ENCODE measurements at places on chromosomes 7 and 10.

DNA sequence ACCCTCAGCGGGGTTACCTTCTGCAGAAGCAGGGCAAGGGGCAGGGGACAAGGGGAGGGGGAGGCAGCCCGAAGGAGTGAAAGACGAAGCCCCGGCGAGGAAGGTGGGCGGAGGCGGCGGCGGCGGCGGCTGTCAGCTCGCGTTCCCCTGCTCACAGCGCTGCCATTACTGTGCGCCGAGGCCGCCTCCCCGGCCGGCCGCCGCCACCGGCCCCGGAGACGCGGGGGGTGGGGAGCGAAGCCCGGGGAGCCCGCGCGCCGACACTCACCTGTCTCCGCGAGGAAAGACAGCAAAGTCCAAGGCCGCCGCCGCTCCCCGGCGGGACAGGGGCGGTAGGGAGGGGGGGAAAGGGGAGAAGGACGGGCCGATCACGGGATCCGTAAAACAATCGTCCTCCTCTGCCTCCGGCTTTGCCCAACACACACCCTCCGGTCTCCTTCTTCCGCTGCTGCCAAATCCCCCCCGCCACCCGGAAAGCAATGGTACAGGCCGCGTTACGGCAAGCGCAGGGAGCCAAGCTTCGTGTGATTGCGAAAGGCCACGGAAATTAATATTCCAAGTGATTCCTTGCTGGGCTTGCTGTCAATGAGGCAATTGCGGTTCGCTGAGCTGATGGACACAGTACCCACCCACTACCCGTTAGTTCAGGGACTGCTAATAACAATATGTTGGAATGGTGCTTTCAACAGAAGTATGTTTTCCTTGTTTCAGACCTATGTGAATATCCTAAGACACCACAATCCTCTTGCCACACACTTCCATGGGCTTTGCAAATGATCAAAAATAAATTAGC lies at the start of gene CUL2:
TSS of gene CUL2 (minus strand) at position 180 of the 793 bp plus-strand sequence. CDS start 19,024 bp downstream, outside the sequence.
- peak; percentile 89 for DNase-seq

DNA sequence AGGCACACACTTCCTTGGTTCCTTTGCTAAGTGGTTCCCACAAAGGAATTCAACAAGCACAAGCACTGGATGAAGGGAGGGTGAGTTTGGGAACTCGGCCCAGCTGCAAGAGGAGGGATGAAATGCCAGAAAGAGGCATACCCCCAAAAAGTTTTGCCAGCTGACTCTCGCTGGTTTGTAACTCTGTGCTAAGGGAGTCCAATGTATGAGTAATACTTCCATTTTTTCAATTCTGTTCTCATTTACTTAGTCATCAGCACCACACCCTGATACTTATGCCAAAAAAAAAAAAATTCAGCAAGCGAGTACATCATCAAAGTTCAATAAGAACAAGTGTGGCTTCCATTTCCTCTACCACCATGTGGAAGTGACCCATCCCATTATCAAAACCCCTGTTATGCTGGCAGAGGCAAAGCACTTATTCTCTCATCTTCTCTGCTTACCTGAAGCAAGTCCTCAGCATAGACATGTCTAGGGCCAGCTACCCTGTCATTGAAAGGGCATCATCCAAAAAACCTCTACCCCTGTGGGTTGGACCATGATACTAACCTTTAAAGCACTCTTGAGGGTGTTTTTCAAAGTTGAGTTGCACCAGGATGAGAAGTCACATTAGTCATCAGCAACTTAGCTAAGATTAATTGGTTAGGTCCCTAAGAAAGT lies 6.9 kb upstream of the HYCC1 start:
- no peak for DNase-seq

GRCh38 chr7:101819183-101819582 lies 1.8 kb downstream of the CUX1 start:
- no peak for DNase-seq

GRCh38 chr7:149473251-149473650 lies 12.4 kb upstream of the ZNF777 start:
- DNase-seq = no peak

DNA sequence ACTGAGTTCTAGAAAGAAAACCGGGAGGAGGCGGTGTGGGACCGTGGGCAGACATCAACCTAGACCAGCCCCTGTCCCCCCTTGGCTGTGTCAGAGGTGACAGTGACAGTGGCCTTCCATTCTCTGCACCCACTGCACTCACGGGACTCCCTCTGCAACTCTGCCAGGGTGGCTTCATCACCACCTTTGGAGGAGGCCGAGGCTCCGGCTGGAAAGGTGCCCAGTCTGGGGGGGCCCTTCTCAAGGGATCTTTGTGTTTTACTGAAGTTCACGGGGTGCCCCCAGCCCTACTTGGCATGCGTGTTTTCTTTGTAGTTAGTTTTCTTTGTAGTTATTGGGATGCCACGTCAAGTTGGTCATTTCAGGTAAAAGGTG lies 417.6 kb downstream of the DNAJB6 start:
- DNase-seq = no peak

- DNase-seq = no peak
Observed at GRCh38 chr10:60714233-60714632, 64.0 kb upstream of the CDK1 start.

DNA sequence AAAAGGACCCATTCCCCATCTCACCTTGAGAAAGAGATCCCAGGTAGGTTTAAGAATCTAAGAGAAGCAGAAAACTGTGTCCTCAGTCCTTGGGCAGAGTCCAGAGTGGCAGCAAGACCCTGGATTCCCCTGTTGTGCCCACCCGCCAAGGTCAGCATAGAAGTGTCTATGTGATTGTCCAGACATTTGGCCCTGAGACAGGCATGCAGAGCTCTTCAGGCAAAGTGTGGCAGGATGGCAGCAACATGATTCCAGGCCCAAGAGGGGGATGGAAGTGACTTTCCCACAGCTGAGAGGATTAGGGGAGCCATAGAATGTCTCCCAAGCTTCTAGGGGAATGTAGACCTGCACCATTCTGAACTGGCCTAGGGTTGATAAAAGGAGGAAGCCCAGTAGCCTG lies 39.1 kb upstream of the OPALIN start:
- no peak for DNase-seq

DNA sequence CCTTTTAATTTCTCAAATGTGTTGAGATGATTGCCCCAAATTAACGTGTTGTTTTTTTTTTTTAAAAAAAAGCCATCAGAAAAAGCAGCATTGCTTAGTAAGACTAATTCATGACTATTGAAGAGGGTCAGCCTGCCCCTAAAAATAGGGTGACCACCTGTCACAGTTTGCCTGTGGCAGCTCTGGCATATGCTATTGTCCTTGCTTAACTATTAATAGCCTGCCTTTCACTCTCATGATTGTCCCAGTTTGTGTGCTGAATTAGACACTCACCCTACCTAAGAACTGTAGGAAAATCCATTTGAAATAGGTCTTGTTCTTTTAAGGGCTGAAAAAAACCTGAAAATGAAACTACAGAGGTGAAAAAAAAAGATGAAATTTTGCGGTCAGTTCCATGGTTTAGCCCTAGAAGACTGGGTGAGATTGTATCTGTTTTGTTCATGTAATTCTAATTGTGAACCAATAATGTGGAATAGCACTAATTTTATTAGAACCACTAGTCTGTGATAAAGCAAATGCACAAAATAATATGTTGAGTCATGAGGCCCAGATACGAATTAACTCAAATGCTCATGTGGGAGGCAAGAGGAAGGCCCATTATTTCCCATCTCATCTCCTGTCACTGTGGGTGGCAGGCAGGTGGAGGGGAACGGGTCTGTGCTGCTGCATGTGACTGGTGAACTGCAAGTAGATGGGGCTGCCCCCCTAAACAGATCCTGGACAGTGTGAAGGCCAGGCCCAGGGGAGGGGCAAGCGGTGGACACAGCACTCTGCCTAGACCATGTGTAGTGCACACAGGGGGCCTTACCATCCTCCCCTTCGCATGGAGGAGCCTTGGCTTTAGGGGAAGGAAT lies 265.4 kb upstream of the NFE2L3 start:
- no peak for DNase-seq

GRCh38 chr7:147081117-147081516 lies 964.5 kb downstream of the CNTNAP2 start:
- no peak for DNase-seq

DNA sequence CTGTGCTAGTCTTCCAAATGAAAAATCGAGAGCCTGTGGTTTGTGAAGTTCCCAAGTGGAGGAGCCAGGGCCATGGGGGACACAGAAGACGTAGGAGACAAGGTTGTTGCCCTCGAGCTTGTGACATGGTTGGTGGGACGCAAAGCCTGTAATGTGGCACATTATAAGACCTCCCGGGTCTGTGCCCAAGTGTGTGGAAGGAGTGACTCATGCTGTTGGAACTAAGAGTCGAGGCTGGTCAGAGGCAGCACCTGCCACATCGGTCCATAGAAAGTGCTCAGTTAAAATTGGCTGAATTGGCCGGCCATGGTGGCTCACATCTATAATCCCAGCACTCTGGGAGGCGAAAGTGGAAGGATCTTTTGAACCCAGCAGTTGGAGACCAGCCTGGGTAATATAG lies 27.0 kb upstream of the PODXL start:
- no peak for DNase-seq

GRCh38 chr7:101598422-101598985 lies 30.6 kb downstream of the MYL10 start:
- DNase-seq = no peak

GRCh38 chr10:49579621-49580020 lies 30.5 kb upstream of the SLC18A3 start:
- no peak for DNase-seq

GRCh38 chr10:19169041-19169440 lies 120.4 kb downstream of the MALRD1 start:
- DNase-seq = no peak

- DNase-seq = no peak
Observed at GRCh38 chr7:100053215-100053614, 3.6 kb downstream of the ZSCAN21 start.

DNA sequence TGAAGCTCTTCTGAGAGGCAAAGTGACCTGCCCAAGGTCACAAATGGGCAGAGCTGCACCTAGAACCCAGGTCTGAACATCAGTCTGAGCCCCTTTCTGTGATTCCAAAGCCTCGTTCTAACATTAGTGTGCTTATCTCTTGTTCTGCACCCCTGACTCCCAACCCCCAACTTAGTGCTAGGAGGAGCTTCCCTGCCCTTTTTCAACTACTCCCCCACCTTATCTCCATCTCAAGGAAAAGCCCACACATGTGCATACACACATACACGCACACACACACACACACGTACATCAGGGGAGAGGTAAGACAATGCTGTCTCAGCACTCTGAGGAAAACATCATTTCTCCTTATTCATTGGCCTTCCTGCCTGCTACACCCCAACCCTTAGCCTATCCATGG lies 8.3 kb downstream of the PRRT4 start:
- DNase-seq = no peak

GRCh38 chr10:119290301-119291048 lies 83.1 kb downstream of the GRK5 start:
- no peak for DNase-seq

- DNase-seq = no peak
Observed at GRCh38 chr7:73727952-73728351, 8.5 kb upstream of the STX1A start.

DNA sequence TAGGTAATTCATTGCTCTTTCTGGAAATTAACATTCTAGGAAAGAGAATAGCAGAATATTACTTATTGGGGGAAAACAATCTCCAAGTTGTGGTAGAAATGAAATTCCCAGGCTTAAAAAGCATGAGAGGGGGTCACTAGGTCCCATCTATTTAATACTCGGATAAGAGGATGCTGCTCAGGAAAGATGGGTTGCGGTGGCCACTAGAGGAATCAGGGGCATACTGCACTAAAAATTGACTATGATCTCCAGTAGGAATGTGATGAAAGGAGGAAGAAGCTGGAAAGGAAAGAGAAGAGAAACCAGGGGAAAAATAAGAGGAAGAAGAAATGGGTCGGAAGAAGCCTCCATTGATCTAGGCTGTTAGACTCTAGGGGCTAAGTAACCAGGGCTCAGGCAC lies 192.8 kb downstream of the GPAM start:
- no peak for DNase-seq

DNA sequence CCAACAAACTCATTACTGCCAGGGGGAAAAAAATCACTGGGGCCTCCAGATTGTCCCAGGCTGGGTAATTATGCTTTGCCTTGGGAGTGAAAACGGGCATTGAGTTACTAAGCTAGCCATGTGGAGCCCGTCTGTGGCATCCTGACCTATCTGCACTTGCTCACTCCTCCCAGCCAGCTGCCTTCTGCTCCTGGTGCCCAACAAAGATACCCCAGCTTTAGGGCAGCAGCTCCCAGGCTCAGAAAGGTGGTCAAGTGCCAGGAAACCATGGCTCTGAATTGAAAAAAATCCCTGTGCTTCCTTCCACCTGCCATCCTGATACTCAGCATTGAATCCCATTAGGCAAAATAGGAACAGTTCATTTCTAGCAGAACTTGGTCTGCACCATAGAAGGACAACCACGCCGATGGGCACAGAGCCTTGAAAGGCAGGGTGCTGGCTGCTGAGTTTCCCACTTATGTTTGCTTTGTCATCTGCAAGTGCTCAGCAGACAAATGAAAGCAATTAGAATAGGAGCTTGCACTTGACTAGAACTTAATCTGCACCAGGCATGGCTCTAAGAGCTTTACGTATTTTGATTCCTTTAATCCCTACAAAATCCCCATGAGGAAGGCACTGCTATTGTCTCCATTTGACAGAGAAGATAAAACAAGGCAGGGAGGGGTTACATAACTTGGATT lies 42.8 kb downstream of the HSPA12A start:
- DNase-seq = no peak

DNA sequence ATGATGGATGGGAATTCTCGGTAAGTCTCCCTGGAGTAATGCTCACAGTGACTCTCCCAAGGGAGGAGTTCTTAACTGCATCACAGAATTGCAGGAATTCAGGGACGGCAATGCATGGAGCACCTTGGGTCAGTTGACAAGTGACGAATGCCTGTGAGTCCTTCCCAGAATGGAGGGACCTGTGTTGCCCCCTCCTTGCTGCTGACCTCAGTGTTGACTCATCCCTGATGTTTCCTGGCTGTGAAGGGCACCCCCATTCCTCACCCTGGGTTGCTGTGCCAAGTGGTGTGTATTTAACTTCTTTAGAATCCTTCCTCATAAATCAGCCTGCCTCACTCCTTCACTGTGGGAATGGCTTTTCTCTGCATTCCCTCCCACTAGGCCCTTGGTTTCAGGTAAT lies 98.9 kb downstream of the LRMDA start:
- no peak for DNase-seq

DNA sequence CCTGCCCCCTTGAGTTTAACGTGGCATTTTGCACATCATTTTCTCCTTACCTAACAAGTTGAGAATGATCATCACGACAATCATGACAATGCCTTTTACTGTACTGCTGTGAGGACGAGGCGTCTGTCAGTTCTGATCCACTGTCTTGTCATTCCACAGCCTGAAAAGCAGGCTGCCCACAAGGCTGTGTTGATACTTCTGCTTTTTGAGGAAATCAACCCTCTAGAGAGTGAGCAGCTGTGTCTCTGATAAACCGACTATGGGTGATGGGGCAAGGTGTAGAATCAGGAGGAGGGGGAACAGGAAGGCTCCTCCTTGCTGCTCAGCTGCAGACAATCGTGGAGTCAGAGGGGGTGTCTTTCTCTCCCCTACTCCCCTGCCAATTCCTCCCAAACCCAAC lies 30.6 kb upstream of the C10orf120 start:
- DNase-seq = no peak

Measured in activated CD4-positive, alpha-beta T cell treated with anti-CD3 and anti-CD28 coated beads, Interleukin-2, amount 50 U/mL, for 4 hours (primary cell).